ENCODE measurements at places on chromosomes 12 and 14. TPM values are rescaled to one million over a fixed set of nuclear protein-coding genes. Genes with fewer than 3 reads are reported as not detected.

DNA sequence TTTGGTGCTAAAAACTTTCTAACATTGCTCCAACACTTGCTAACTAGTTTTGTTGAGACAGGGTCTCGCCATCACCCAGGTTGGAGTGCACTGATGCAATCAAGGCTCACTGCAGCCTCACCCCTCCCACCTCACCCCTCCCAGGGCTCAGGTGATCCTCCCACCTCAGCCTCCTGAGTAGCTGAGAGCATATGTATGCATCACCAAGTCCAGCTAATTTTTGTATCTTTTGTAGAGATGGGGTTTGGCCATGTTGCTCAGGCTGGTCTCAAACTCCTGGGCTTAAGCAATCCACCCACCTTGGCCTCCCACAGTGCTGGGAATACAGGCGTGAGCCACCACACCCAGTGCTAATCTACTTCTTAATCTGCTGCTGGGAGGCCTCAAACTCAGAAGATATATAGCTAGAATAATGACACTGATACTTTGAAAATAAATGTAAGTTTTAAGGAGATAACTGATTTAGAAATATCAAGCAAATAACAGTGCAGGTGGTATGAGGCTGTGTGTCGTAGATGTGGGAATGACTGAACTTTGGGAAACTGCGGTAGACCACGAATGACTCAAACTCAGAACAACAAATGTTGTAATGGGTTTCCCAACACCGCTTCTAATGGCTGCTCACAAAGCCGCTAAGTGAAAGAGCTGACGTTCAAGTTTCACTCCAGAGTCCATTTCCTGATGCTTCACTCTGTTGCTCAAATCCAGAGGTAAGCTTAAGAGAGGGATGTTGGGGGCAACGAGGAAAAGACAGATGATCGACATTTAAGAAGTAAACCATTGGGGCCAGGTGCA, 10.0 kb downstream of the TMCC3 start:
- no peak for DNase-seq

DNA sequence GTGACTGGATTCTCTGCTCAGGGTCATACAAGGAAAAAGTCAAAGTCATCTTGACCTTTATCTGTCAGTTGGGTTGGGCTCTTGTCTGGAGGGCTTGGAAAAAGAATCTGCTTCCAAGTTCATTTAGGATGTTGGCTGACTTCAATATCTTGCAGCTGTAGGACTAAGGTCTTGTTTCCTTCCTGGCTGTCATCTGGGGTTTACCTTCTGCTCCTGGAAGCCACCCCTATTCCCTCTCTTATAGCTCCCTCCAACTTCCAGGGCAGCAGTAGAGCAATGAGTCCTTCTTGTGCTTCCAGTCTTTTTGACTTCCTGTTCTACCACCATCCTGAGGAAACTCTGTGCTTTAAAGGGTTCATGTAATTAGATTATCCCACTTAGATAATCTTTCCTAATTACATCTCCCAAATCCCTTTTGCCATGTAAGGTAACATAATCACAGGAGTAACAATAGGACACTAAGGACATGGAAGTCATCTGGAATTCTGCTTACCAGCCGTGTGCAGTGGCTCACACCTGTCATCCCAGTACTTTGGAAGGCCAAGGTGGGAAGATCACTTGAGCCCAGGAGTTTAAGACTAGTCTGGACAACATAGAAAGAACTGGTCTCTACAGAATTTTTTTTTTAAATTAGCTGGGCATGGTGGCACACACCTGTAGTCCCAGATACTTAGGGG, 170.7 kb upstream of the KITLG start:
- DNase-seq: no peak

- no peak for DNase-seq
Observed at GRCh38 chr14:20295067-20295466, 10.7 kb downstream of the TTC5 start.

DNA sequence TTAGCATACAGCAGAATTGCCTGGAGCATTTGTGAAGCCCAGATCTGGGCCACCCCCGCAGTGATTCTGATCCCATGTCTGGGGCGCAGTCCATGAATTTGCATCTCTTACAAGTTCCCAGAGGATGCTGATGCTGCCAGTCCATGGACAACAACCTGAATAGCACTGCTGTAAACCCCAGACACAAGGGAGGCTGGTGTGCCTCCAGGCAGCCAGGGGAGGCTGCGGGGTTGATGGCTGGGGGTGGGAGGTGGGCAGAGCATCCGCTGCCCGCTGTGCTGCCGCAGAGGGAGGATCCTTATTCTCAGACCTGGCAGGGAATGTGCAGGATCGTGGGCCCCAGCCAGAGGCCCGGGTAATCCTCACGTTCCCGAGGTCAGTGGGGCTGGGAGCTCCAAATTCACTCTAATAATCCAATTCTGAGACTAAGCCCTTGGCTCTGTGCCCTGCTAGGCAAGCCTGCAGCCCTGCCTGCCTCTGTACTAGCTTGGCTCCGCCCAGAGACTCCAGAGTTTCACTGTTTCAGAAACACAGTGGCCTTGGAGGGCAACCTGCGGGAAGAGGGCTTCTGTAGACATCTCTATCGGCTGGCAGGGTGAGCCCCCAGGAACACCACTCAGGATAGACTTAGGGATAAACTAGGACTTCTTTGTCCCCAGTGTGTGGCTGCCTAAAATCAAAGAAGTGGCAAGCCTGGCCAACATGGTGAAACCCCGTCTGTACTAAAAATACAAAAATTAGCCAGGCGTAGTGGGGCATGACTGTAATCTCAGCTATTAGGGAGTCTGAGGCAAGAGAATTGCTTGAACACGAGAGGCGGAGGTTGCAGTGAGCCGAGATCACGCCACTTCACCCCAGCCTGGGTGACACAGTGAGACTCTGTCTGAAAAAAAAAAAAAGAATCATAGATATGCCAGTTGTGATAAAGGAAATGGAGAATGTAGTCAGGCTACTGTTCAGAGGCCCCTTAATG, 17.8 kb upstream of the MLEC start:
- peak; percentile 64 for DNase-seq

DNA sequence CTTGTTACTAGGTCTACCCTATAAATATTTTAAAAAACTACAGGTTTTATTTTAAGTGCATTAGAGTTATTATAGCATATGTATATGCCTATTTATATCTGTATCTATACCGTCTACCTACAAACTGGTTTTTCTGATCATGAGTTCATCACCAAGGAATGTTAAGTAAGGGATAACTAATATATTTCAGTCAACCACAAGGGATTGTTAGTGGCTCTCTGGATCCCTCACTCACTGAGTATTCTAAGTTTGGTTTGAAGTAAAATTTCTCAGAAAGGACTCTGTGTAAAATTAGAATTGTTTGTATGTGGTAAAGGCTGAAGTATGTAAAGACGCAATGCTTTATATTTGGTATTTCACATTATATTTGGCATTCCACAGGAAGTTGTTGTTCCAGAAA, 4.8 kb downstream of the EPYC start:
- no peak for DNase-seq

Gene SLC6A13
- total RNA-seq: not detected

Gene AGAP2
- 2.8 TPM for total RNA-seq

Data from ureter (tissue), 1 donor.